Activated CD8-positive, alpha-beta memory T cell treated with anti-CD3 and anti-CD28 coated beads, Interleukin-2, amount 50 U/mL, for 4 hours (primary cell): ENCODE measurements at places on chromosomes 2 and 18.

DNA sequence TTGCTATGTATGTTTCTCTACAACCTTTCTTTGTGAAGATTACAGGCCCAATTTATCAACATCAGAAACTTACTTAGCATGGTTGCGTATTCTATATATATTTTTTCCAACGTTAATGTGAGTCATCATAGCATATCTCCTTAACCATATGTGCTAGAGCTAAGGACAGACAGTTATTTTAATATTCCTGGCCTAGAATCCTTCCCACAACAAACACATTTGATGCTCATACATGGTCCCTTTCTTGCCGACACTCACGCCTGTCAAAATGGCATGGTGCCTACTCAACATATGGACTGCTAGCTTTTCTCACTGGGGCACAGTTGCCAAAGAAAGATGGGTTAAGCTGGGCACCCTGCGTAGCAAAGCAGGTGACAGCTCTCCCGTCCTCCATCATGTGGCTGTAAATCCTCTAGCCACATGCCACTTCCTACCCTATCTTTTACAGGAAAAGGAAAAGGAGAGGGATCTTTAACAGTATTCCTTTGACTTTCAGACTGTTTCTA, 75.2 kb upstream of the GALNT5 start:
- no peak for DNase-seq

DNA sequence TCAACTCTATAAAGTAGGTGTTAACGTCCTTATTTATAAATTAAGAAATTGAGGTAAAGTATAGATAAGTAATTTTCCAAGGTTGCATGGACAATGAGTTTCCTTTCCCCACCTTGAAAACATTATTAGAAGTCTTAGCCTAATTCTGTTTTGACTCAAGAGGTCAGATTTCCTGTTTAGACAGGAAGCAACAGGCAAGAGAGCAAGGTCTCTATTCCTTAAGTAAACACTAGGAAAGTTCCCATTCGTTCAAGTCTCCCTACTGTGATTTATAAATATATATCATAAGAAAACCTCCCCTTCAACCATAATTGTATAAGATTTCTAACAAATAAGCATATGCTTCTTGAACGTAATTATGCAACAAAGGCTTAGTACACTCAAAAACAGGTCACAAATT, 40.3 kb downstream of the CLASP1 start:
- DNase-seq = no peak

- no peak for DNase-seq
Observed at GRCh38 chr2:191321861-191322662, 76.9 kb downstream of the MYO1B start.

DNA sequence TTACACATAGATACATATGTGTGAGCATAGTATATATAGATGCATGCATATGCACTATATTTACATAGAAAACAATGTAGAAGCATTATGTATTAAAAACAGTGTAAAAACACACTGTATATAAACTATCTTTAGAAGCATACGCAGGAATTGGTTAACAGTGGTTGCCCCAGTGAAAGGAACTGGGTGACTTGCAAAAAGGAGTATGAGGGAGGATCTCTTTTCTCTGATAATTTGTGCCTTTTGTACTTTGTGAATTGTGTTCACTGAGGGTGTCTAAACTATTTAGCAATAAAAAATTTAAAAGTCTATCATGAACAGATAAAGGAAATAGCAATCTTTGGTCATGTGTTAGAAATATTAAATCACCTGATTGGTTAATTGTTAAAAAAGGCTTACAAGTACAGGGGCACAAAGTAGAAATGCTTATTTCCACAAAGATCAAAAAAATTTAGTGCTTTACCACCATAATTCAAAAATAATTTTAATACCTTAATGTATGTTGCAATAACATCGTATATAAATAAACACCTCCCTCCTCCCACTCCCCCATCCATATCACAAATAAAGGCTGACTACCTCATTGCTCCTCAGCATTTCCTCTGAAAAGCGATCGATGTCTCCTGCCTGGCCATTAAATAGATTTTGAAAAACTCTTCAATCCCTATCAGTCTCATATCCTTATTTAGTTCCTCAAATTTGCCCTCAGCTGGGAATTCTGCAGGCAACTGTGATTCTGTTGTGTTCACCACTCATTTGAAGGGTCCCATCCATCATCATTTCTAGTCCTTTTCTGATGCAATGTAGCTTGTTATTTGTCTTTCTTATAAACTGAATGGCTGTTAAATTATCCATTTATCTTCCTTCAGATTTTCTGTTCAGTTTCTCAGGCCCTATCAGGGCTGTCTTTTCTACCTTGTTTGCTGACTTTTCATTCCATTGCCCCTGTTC, 257.3 kb downstream of the AGPS start:
- DNase-seq = no peak

- DNase-seq = no peak
Observed at GRCh38 chr2:201363857-201364560, 6.9 kb upstream of the FLACC1 start.

DNA sequence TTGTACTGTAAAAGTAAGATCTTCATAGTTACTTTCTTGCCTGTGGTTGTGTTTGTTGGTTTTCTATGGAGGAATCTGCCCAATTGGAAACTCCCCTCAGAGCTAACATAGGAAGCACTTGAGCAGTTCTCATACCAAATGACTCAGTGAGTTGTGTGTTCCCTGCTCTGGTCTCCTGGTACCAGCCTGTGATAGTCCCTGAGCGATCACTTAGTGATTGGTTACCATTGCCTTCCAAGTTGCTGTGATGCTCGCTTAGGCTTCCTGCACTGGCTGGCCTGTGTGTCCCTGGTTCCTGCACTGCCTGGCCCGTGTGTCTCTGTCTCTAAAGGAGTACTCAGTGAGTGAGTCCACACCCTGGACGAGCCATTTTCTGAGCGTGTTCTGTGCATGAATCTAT, 133.0 kb downstream of the MAP4K4 start:
- DNase-seq = no peak

DNA sequence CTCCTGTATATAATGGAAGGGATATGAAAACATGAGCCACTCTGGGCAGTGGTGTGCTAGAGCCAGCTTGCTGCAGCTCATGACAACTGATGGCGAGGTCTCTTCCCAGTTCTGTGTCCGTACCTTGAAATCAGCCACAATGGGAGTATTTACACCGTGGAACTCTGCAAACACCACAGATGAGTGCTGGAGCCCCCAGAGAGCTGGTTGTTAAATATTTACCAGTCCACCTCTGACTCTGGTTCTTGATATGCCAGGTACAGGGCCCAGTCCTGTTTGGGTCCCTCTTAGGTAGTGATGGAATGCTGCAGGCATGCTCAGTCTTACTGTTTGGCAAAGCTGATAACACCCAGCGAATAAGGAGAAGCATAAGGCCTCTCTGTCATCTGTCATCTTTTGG, 116.1 kb upstream of the GLI2 start:
- DNase-seq = no peak

DNA sequence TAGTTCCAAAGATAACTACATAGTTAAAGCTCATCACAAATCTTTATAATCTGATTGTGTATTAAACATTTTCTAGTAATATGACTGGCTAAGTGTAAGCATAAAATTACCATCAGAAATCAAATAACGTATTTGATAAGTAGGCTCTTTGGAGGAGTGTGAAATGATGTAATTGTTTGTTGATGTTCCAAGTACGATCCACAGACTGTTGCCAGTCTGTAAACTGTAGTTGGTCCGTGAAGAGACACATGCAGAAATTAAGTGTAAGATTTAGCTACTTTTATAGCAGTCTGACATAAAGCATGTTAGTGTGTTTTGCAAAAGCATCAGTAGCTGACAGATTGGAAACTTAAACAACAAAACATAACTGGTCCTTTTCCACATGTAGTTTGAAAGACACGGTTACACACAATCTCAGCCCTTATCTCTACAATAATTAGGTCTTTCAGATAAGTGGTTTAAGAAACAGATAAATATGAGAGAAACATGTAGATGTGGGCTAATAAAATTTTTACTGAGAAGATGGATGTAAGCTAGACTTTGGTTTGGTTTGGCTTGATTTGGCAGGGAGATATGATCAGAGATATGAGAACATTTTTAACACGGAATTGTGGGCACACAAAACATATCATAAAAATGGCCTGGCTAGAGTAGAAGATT, 115.0 kb upstream of the EPB41L5 start:
- DNase-seq = no peak

- no peak for DNase-seq
Observed at GRCh38 chr2:42045848-42046748, 1.7 kb upstream of the PKDCC start.

GRCh38 chr2:44291281-44292248, 16.3 kb downstream of the SLC3A1 start:
- DNase-seq = no peak

- no peak for DNase-seq
Observed at GRCh38 chr2:209579230-209579749, 155.4 kb downstream of the MAP2 start.

DNA sequence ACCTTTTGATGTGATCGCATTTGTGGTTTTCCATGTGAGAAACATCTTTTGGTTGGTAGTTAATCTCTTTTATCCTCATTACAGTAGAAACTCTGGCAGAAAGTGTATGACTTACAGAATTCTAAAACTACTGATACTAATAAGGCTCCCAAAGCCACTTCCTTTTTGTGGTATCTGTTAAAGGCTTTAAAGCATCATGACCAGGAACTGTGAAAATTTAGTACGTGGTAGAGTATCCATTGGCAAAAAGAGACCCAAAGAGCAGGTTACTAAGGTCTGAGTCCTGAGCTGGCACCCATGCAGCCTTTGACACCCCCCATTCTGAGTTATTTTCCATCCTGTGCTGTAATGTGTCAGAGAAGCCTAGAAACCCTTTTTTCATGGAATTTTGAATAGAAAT, 94.5 kb downstream of the DPP4 start:
- DNase-seq = no peak

GRCh38 chr2:42841344-42841743, 49.0 kb upstream of the HAAO start:
- DNase-seq = no peak

DNA sequence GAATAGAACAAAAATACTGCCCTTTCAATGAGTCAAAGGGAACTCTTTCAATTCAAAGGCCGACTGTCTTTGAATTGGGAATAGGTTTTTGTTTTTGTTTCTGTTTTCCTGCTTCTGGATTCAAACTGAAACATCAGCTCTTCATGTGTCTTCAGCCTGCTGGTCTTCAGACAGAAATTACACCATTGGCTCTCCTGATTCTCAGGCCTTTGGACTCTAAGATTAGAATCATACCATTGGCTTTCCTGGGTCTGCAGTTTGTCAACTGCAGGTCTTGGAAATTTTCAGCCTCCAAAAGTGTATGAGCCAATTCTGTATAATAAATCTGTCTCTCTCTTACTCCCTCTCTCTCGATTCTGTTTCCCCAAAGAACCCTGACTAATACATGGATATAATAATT, 31.1 kb downstream of the CTLA4 start:
- no peak for DNase-seq

- DNase-seq = no peak
Observed at GRCh38 chr2:172964511-172965139, 111.0 kb upstream of the MAP3K20 start.

GRCh38 chr18:37405772-37406171, 159.8 kb downstream of the CELF4 start:
- DNase-seq = no peak

GRCh38 chr2:162840598-162841246, 2.2 kb upstream of the KCNH7 start:
- no peak for DNase-seq

- no peak for DNase-seq
Observed at GRCh38 chr2:131035112-131035825, 58.0 kb downstream of the FAM168B start.

DNA sequence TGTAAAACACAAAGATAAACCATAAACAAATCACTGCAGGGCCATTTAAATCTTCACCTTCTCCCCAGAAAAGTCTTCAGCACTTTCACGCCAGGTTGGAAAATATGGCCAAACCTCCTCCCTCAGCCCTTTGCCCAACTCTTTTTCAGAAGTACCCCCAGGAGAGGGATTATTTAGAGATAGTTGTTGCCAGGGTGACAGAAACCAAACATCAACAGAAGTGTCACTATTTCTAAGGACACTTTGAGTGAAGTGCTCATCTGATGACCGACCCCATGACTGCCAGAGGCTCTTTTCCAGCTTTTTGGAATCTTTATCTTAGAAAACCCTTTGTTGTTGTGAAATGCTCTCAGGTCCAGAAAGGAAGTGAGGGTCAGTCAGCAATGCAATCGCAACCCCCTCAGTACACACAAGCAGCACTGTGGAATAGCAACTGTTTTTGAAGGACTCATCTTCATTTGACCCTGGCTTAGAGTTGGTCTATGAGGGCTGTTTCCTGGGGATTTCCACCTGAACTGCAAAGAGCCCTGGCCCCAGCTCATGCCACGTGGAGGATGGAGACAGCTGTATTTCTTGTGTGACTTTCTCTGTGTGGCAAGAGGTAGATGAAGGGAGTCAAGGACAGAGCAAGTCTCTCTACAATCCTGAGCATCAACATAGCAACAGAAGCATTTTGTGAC, 114.0 kb upstream of the STON1 start:
- DNase-seq = no peak

DNA sequence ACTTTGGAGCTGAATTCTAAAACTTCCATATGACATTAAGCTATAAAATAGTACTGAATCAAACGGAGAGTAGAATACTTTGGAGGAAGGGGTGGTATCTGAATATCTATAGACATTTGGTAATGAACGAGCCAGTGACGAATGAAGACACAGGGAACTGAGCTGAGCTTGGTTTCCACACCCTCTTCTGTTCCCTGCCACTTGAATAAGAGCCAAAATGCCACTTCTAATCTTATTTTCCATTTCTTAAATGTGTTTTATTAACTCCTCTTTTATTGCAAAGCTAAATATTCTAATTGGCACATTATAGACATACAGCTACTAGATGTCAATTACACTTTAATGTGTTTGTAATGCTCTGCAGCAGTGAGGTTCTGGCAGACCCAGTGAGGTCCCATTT, 76.1 kb downstream of the AFF3 start:
- no peak for DNase-seq

- DNase-seq = no peak
Observed at GRCh38 chr18:13556502-13556901, 169.9 kb downstream of the FAM210A start.

- DNase-seq = no peak
Observed at GRCh38 chr18:28063271-28063761, 113.6 kb downstream of the CDH2 start.

GRCh38 chr2:167863377-167863776, 384.0 kb downstream of the STK39 start:
- no peak for DNase-seq

GRCh38 chr2:101501443-101501842, 26.5 kb upstream of the RFX8 start:
- no peak for DNase-seq

- no peak for DNase-seq
Observed at GRCh38 chr2:231222318-231223000, 24.0 kb downstream of the ARMC9 start.

GRCh38 chr2:229715895-229716507, 1.6 kb upstream of the DNER start:
- DNase-seq = peak; percentile 16
